ENCODE measurements at places on chromosomes 1 and 21.

GRCh38 chr1:197577580-197577979 lies 197.7 kb downstream of the DENND1B start:
- no peak for DNase-seq

DNA sequence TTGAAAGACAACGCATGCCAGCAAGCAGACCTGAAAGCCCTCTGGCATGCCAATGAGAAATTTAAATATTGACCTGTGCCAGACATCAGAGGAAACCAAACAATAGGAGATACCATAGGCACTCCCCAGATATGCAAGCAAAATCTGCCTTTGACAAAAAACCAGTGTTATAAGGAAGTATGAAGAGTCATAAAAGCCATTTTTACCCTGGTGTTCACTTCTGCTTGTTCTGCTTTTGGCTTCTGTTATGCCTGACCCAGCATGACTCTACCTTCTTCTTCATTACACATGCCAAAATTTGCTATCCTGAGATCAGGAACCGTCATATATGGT lies 26.4 kb downstream of the NPHS2 start:
- no peak for DNase-seq

GRCh38 chr1:54335011-54335754 lies 71.0 kb downstream of the SSBP3 start:
- no peak for DNase-seq

DNA sequence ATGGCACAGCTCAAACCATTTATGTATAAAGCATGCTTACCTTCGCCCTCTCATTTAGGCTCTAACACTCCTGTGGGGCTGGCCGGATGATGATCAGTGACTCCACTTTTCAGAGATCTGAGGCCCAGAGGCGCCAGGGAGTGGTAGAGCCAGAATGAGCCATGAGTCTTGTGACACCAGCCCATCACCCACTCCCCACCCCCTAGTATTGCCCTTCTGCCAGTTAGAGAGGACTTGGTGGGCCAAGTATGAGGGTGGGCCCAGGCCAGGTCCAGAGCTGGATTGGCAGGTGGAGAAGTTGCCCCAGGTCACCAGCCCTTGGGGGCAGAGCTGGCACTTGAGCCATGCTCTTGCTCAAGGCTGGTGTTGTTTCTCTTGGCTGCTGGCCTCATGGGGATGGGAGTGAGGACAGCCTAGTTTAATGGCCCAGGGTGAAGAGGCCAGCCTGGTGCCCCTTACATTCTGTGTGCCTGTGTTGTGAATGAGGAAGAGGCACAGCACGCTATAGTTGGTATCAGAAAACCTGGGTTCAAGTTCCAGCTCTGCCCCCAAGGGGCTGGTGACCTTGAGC lies 30.2 kb upstream of the TTC4 start:
- DNase-seq = no peak

- DNase-seq = no peak
These were observed at the start of gene LCE3A for GRCh38 chr1:152622803-152623202. TSS of gene LCE3A (minus strand) at chr1:152623103. CDS start at chr1:152623103, 0 bp downstream.

- DNase-seq = no peak
These were observed 648.6 kb upstream of the CAMK1G start for GRCh38 chr1:208934933-208935332.

DNA sequence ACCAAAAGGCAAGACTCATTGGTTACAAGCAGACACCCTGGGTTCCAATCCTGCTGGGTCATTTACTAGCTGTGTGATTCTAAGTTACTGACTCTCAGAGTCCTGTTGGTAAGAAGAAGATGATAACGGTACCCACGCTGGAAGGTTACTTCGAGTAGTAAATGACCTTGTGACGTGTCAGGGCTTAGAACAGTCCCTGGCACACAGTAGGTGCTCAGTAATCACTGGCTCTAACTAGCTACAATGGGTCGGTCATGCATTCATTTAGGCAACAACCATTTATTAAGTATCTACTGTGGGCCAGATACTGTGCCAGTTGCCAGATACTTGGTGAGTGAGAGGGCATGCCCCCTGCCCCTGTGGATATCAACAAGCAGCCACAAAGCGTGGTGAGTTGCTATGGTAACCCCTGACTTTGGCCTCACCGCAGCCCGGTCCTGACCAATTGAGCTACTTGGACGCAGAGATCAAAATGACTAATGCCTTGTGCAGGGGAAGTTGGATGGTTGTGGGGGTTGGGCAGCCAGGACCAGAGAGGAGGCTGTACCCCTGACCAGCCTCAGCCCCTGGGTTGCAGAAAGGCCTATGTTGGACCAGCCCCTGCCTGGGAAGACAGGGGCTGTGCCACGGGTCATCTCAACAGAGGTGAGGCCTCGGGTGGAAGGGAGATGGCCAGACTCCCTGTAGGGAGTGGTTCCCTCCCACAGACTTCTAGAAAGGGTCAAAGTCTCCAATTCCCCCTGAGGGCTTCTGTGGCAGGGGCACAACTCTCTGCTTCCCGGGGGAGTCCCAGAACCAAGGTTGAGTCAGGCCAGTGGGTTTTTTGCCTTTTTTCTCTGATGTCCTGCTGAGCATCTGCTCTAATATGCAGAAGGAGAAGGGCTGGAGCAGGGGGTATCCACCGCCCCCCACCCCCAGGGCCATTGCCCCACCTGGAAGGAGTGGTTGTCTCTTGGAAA lies 16.0 kb downstream of the DHRS3 start:
- no peak for DNase-seq

DNA sequence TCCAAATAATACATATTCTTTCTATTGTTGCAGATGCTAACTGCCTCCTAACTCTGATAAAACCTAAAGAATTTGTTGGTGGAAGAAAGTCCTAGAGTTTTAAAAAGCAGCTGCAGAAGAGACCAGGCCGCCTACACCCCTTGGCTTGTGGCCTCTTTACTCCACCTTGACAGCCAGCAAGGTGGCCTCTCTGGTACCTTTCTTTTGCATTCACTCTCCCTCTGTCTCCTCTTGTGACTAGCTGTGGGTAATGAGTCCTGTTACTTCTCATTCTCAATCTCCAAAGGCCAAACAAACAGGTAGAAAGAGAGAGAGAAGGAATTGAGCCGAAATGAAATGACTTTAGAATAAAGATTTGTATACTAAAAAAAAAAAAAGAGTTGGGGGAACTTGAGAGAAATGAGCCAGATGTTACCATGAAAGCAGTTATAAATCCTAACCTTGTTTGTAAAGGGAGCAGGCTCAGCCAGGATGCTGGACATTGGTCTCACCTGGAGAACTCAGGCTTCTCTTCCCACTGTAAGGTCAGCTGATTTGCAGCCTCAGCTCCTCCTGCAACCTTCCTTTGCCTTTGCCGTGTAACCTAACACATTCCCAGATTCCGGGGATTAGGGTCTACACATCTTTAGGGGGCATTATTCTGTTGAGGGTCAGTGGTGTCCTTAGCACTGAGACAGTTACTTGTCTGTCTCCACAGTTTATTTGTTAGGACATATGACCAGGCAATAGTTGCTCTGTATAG lies 164.1 kb upstream of the IRF2BP2 start:
- DNase-seq = no peak

- no peak for DNase-seq
These were observed 71.9 kb upstream of the ATP5PO start for GRCh38 chr21:33987461-33987860.

GRCh38 chr1:54125386-54126070 lies 27.3 kb downstream of the CDCP2 start:
- DNase-seq = no peak

- no peak for DNase-seq
These were observed 6.1 kb upstream of the LYPLA2 start for GRCh38 chr1:23784846-23785245.

DNA sequence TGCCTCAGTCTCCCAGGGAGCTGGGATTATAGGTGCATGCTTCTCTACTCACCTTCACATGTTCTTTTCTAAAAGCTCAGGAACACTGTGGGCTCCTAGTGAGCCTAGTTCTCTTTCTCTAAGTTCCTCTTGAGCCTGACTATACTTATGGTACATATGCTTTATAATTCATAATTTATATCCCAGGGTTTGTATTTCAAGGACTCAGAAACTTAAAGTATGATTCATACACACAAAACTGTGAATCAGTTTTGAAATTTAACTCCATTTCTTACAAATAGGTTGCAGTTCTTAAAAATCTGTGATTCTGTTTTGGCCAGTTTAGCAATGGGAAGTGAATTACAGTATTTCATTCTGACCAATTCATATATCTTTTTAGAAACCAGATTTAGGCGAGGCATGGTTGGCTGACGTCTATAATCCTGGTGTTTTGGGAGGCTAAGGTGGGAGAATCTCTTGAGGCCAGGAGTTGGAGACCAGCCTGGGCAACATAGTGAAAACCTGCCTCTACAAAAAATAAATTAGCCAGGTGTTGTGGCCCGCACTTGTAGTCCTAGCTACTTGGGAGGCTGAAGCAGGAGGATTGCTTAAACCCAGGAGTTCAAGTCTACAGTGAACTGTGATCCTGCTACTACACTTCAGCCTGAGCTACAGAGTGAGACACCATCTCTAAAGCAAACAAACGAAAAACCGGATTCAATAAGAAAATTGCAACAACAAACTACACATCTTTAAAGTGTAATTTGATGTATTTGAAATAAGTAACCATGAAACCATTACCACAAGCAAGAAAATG lies 15.6 kb downstream of the RASAL2 start:
- no peak for DNase-seq

GRCh38 chr21:35547946-35548774 lies 499.1 kb upstream of the RUNX1 start:
- no peak for DNase-seq

DNA sequence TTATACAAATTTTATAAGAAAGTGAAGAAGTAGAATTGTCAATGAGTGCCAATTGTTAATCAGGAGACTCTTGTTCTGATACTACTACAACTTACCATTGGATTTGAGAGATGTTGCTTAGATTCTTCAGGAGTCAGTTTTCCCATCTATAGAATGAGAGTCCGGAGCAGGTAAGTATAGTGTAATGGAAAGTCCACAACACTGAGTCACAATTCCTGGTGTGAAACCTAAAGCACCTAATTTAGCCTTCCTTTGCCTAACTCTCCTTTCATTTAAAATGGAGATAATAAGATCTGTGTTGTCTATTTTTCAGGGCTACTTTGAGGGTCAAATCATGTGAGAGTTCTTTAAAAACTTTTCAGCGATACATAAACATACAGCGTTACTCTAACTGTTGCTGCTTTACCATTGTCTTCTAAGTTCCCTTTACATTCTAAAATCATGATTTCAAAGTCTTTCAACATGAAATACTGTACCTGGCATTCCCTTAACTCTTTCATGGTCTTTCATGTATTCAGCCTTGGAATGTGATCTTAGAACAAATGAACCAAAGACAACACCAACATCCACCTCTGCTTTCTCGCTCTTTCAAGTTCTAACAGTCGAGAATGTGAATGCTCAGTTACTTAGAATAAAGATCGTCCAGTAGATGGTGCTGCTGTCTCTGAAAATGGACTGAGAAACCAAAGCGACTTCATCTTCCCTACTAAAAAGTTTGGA lies 90.9 kb downstream of the SLC30A10 start:
- no peak for DNase-seq

GRCh38 chr21:25790878-25791204 lies 56.1 kb downstream of the GABPA start:
- no peak for DNase-seq

GRCh38 chr1:229006121-229006870 lies 264.6 kb upstream of the RAB4A start:
- no peak for DNase-seq

- no peak for DNase-seq
These were observed 177.7 kb downstream of the VAV3 start for GRCh38 chr1:107787299-107787698.

DNA sequence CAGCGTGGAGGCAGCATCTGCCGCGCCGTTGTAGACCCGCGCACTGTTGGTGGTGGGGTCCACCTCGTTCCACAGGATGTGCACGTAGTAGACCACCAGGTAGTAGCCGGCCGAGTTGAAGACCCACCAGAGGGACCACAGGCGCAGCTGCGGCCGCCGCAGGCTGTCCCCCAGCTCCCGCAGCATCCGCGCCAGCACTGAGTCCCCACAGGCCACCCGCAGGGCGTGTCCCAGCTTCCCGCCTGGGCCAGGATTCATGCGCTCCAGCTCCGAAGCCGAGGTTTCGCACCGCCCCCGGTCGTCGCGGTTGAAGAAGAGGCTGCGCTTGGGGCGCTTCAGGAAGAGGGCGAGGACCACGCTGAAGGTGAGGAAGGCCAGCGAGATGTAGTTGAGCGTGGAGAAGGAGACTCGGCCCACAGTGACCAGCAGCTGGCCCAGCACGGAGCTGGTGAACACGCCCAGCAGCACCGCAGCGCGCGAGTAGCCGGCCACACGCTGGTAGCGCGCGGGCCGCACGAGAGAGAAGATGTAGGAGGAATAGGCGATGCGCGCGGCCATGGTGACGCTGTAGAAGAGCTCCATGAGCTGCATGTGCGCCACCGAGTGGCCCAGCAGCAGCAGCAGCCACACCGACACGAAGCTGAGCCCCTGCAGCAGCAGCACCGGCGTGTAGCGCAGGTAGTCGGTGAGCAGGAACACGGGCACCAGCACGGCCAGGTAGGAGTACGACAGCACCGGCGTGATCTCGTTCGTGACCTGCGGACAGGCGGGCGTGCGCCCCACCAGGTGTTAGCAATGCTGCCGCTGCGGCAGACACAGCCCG lies 10.6 kb downstream of the SLC19A1 start:
- DNase-seq = no peak

- no peak for DNase-seq
These were observed at the start of gene ECM1 for GRCh38 chr1:150507912-150508864. TSS of gene ECM1 (plus strand) at chr1:150508109. CDS start at chr1:150508210, 101 bp downstream.

- no peak for DNase-seq
These were observed 27.0 kb downstream of the MROH7 start for GRCh38 chr1:54668567-54668966.

GRCh38 chr1:15282810-15283474 lies 35.9 kb downstream of the FHAD1 start:
- no peak for DNase-seq

GRCh38 chr21:34728479-34728878 lies 59.7 kb downstream of the CLIC6 start:
- no peak for DNase-seq

DNA sequence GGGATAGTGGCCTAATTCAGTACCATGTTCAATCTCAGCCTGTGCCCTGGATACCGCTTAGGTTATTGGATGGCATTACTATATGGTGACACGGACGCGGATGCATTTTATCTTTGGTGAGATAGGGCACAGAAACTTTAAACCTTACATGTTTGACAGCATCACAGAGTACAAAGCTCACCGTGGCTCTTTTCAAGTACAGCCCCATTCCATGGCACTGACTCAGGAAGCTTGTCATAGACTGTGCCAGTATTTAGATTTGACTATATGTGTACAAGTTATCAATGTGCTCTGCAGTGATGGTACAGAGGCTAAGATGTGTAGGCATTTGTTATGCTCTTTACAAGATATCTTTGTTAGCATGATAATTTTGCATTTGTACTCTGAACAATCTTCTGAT lies 169.0 kb downstream of the RYR2 start:
- DNase-seq = no peak

GRCh38 chr21:37873655-37874054 lies 42.6 kb downstream of the KCNJ6 start:
- no peak for DNase-seq

- no peak for DNase-seq
These were observed 2.4 kb downstream of the MAB21L3 start for GRCh38 chr1:116113615-116114014.

GRCh38 chr1:11693024-11693590 lies 1.6 kb downstream of the DRAXIN start:
- DNase-seq = no peak

Data from activated CD8-positive, alpha-beta memory T cell treated with anti-CD3 and anti-CD28 coated beads for 1 hour (primary cell).